WTC11 (cell line): ENCODE measurements at places on chromosomes 1 and 21. TPM values are rescaled to one million over a fixed set of nuclear protein-coding genes. Genes with fewer than 3 reads are reported as not detected.

The EXO1 gene
- 28.2 to 36.5 TPM (median 31.7 TPM) in 3 replicates for total RNA-seq

DNA sequence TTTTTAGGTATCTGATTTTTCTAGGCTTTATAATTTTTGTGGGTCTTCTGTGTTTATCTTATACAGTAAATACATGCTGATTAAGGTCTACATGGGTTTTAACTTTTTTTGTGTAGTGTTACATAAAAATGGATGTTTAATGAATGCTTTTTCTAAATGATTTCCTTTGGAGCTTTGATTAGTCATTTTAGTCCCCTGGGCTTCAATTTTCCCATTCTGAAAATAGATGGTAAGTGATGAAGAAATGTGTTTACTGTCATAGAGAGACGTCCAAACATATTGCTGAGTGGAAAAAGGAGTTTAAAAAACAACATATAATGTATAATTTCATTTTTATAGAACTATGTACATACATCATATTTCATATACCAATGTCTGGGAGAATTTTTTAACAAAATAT is 140.9 kb upstream of the HMCN1 start:
- no peak for DNase-seq

The ELF3 gene
- total RNA-seq = 13.7 to 15.0 TPM (median 14.4 TPM) in 3 replicates

DNA sequence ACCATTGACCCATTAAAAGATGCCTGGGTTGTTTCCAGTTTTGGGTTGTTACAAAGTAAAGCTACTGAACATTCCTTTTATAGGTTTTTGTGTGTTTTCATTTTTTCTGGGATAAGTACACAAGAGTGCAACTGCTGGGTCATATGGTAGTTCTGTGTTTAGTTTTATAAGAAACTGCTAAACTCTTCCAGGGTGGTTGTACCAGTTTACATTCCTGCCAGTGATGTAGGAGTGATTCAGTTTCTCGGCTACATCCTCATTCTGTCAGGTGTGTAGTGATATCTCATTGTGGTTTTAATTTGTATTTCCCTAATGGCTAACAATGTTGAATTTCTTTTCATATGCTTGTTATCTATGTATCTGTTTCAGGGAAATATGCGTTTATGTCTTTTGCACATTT is 58.5 kb upstream of the DNAJC6 start:
- no peak for DNase-seq

The SH2D5 gene
- 13.4 to 17.8 TPM (median 13.8 TPM) in 3 replicates for total RNA-seq

DNA sequence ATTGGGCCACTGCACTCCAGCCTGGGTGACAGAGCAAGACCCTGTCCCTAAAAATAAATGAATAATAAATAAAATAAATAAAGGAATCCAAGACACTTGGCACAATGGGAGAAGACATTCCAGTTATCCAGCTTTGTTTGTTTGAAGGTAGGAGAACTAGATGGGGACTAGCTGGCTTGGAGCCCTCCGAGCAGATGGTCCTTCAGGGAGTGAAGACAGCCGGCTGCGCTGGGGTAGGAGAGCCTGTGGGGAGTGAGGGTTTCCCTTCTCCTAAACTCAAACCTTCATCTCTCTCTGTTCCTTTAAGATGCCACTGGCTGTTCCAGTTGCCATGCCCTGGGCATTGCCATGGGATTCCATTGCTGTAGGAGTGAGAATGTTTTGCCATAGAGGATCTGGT is 120.6 kb downstream of the NAV1 start:
- DNase-seq = no peak

- no peak for DNase-seq
These were observed 26.9 kb upstream of the KCNE2 start for GRCh38 chr21:34336756-34337391.

- peak; percentile 92 for DNase-seq
These were observed 51.1 kb upstream of the CFHR3 start for GRCh38 chr1:196723325-196724185.

DNA sequence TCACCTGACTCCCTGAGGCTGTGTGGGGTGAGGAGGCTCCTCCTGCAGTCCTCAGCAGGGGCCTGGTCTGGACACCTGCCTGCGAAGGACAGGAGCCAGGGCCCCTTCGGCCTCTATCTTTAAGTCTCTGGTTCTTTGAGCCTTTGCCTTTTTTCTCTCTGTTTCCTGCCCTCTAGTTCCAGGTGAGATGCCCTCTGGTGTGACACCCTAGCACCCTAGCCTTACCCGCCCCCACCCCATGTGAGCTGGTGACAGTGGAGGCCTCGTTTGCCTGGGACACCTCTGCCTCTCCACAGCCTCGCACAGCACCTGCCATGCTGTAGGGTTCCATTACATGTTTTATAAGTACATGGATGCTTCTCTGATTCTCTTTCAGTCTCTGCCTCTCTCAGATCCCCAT is 47.3 kb downstream of the DDX20 start:
- DNase-seq = no peak

DNA sequence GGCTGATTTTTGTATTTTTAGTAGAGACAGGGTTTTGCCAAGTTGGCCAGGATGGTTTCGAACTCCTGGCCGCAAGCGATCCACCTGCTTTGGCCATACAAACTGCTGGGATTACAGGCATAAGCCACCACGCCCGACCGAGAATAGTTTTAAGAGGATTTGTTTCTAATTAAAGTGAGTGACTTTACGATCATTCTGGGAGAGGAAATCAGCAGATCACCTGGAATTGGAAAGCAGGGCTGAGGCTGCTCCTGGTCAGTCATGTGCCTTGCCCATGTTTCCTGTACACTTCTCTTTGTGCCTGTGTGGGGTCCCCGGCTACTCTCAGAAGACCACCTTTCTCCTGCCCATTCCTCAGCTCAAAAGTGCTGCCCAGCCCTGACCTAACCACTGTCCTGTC is 33.9 kb downstream of the ZBTB8B start:
- DNase-seq = no peak
